Osteocyte (in vitro differentiated cells): ENCODE measurements at places on chromosomes 2 and 18.

GRCh38 chr2:130339885-130340745, 2.6 kb upstream of the IMP4 start:
- DNase-seq = no peak

DNA sequence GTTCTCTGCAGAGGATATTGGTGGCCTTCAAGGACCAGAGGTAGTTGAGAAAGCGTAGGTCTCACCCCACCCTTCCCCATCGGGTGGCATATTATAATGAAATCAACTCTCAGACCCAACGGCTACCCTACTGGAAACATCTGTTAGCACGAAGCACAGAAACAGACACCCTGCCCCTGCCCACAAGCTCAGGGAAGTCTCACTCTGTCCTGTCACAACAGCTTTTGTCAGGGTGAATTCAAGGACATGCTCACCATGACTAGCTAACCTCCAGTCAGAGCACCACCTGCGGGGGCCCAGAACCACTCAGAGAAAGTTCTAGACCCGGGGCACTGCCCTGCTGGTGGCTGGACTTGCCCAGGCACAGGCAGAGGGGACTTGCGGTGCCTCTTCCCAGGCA, 3.5 kb upstream of the B3GNT7 start:
- DNase-seq = no peak

- DNase-seq = no peak
Measured at GRCh38 chr2:127128445-127128904, 21.5 kb upstream of the BIN1 start.

GRCh38 chr18:37805773-37806404, 240.3 kb upstream of the CELF4 start:
- no peak for DNase-seq

DNA sequence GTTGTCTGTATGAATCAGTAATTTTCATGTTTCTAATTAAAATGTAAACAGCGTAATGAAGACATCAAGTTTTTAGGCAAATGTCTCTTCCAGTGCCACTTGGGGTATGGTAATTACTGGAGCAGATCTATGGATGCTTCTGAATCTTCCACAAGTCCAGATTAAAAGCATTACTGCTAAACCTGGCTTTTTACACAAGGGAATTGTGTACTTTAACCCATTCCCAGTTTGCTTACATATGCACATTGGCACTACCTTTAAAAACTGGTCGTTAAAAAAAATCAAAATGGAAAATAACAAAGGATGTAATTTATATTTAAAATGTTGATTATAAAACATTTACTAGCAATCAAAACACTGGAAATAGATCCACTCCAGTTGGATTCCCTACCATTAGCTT, 19.7 kb downstream of the FIGN start:
- no peak for DNase-seq
